Stimulated activated CD4-positive, alpha-beta T cell treated with anti-CD3 and anti-CD28 coated beads, Interleukin-15, amount 100 ng/mL, for 24 hours (primary cell): ENCODE measurements at places on chromosomes 2 and 18.

- DNase-seq: no peak
Observed at GRCh38 chr2:99775585-99775984, 285.8 kb upstream of the REV1 start.

DNA sequence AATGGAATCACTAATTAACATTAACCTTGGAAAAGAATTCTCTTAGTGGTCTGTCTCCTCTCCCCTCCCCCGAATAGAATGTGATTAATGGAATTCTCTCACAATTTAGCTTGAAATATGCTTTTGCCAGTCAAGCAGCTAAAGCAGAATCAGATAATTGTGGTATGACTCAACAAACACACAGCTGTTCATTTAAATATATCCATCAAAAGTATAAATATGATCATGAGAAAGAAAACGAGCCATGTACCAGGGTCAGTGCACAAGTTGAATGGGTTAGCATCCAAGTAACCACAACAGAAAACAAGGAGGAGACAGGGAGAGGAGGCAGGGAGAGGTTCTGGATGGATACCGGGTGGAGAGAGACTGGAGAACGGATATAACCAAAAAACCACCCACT is 66.9 kb downstream of the ACVR1 start:
- no peak for DNase-seq

DNA sequence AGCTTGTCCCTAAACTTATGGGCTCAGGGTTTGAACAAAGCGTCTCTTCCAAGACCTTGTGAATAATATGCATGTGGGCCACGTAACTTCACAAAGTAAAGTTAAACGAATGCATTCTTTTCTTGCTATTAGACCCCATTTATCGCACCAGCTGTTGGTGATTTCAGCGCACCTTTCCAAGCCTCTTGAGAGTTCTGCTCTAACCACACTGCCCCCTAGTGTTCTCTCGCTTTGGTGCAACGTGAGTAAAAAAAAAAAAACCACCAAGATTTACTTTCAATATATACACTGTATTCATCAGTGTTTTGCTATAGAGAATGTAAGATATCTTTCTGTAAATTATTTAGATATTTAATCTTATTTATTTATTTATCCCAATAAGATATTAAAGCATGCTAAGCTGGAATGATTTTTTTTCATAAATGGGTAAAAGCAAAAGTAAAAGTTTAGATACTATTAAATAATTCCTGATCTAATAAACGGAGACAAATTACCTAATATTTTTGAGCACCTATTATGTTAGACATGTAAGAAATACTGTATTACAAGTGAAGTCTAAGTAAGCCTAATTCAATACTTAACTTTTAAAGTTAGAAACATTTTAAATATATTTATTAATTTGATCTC is 459.5 kb downstream of the DLGAP1 start:
- peak; percentile 66 for DNase-seq

DNA sequence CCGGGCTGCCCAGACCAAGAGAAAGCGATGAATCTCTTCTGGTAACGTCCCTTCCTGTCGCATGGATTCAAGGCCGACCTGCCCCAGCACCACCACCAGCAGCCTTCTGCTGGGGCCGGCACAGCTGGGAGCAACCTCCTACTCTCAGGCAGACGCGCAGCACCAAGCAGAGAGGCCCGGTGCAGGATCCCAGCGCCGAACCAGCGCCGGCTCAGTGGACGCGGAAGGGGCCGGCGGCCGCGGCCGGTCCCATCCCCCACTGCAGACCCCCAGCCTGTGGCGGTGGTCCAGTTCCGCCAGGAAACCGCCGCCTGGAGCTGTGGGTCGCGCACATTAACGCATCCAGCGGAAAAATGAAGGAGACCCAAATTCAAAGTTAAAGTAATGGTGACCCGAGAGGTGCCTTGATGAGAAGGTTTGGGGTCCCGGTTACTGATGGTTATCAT is 525 bp upstream of the MAL start:
- peak; percentile 48 for DNase-seq

DNA sequence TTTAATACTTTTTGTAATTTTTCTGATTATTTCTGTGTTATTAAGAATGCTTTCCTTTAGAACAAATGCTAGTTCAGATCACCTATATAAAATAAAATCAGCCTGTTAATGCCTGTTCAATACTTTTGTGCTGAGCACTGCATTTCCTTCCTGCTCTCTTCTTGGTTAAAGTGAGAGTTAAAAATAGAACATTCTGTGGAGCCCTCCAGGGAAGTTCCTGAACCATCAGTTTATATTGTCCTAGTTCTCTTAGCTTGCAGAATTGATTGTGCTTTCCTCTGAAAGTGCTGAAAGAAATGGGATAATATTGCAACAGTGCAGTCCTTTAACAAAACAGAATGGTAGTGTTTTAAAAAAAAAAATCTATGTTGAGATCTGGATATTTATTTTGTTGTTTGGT is 74.6 kb upstream of the UBXN4 start:
- no peak for DNase-seq

GRCh38 chr2:14533131-14533757 is 99.3 kb upstream of the LRATD1 start:
- no peak for DNase-seq

DNA sequence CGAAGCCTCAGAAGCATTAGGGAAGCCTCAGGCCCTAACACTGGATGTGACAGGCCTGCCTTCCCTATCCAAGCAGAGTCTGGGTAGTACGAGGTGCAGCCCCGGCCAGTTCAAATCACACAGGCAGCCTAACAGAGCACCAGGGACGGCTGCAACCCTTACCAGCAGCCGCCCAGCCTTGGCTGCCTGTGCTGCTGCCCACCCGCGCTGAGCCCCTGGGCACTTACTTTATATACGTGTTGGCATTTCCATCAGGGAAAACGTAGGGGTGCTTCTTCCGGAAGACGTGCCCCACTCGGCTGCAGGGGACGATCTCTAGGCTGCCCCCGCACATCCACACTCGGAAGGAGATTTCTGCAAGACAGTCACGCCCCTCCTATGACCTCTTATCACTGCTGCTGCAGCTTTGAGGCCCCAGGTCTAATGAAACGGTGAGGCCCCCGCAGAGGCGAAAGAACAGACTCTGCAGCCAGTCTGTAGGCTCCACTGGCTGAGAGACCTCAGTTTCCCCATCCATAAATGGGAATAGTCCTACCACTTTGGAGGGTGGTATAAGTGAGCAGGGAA is 124.7 kb upstream of the CAPN13 start:
- no peak for DNase-seq

DNA sequence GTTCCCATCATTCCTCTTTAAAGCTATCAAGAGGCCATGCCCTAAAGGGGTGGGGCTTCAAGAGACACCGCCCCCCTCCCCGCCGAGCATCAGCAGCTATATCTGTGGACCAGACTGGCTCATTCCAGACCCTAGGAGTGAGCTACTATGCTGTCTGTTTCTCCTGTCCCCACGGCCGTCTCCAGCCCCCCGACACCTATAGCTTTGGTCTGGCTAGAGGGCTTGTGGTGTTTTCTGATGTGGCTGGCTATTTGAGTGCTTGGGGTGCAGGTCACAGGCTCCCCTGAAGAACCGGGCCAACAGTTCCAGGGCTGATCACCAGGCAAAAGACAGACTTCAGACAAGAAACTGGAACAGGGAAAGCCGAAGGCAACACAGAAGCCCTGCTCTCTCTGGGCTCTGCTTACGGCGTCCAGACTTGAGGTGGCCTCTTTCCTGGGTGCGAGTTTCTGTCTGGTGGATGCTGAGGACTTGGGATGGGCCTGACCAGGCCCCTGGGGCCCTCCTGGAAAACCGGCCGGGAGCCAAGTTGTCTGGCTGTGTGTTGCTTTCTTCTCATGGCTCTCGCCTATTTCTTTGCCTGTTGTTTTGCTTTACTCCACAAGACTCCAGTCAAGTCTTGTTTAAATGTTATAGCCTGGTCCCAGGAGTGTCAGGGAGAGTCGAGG is 83.6 kb downstream of the KLHL29 start:
- DNase-seq: no peak

- no peak for DNase-seq
Observed at GRCh38 chr2:130807659-130808385, 28.9 kb upstream of the ARHGEF4 start.

DNA sequence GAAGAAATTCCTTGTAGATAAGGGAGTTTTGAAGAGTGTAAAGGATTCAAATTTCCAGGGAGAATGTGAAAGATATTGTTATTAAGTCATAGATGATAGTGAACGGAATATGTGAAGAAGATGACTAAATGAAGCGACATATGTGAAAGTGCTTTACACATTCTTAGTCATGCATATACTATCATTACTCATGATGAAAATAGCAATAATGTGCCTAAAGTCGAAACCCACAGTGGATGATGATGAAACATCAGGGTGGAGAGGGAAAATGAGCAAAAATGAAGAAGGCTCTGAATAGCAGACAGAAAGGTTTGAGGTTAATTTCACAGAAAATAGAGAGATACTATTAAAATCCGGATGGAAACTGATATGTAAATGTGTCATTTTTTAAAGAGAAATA is 1237.1 kb downstream of the LRP1B start:
- no peak for DNase-seq

DNA sequence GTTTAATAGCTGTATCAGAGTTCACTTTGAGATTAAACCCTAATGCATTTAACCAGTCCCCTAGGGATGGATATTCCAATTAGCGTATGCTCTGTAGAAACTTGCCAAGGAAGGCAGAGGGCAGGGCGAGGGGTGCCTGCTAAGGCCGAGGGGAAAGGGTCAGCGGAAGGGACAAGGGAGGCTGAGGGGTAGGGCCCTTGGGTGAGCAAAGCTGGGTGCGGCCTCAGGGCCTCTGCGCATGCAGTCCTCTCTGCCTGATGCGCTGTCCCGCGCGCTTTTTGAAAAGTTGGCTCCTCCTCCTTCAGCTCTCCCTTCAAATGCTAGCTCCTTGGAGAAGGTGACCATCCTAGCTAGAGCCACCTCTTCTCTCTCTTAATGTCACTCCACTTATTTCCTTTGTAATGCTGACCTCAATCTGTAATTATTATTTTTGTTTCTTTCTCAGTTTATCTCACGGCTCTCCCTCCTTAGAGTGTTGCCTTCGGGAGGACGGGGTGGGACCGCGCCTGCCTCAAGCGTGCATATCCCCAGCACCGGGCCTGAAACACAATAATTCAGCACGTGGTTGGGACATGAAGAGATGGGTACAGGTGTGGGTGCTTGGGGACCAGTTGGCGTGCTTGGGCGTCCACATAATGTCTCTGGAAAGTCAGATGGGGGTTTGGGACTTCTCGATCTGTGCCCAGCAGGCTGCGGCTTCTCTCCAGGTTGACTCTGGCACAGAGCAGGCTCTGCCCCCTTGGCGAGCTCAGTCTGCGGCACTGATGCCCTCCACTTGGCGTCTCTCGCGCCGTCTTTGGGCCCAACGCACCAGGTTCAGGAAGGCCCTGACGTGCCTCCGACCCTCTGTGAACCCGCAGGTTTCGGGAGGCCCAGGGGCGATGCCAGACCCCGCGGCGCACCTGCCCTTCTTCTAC is 10.0 kb downstream of the ZAP70 start:
- DNase-seq: no peak

GRCh38 chr2:226683196-226683595 is 116.4 kb downstream of the IRS1 start:
- no peak for DNase-seq

GRCh38 chr2:60581433-60582282 is 28.2 kb upstream of the BCL11A start:
- DNase-seq: peak; percentile 77

DNA sequence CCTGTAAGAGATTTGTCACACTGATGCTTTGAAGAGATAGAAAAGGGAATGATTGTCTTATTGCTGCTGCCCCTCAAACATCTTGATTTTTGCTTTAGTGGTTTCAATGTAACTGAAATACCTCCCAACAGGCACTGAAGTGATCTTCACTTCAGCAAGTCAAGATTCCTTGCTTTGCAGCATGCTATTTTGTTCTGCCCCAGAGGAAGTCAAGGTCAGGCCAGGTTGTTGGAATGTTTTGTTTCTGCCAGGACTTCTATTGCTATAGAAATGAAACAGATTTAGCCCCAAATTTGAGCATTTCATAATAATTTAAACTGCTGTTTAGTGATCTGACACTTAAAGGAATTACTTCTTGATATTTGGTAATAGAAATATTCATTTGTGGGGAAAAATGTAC is 277.6 kb downstream of the ZNF804A start:
- DNase-seq: no peak

GRCh38 chr18:37392648-37393047 is 172.9 kb downstream of the CELF4 start:
- no peak for DNase-seq

DNA sequence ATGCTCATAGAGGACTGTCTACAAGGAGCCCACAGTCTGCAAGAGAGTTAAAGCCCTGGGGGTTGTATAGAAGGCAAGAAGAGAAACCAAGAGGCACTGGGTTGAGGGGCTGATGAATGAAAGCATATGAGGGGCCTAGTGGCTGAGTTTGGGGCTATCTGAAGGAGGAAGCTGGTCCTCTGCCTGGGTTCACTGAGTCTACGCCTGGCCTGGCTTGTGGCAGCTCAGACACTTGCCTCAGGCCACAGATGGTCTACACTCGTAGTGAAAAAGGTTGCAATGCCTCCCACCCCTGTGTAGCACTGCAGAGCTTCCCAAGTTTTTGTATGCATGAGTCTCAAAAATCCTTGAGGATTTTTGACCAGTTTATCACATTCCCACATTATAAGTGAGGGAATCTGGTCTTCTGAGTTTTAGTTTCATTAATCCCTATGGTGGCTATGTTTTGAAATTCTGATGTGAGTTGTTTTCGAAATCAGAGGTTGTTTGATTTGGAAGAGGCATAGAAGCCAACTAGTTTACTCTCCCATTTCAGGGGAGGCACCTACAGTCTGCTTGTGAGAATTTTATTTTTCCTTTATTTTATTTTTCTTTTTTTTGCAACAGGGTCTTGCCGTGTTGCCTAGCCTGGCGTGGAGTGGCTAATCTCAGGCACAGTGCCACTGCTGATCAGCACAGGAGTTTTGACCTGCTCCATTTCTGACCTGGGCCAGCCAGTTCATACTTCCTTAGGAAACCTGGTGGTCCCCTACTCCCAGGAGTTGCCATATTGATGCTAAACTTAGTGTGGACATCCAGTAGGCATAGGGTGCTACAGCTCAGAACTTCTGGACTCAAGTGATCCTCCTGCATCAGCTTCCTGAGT is 10.0 kb downstream of the MYCN start:
- no peak for DNase-seq

- DNase-seq: no peak
Observed at GRCh38 chr2:17936599-17936998, 58.1 kb downstream of the KCNS3 start.

DNA sequence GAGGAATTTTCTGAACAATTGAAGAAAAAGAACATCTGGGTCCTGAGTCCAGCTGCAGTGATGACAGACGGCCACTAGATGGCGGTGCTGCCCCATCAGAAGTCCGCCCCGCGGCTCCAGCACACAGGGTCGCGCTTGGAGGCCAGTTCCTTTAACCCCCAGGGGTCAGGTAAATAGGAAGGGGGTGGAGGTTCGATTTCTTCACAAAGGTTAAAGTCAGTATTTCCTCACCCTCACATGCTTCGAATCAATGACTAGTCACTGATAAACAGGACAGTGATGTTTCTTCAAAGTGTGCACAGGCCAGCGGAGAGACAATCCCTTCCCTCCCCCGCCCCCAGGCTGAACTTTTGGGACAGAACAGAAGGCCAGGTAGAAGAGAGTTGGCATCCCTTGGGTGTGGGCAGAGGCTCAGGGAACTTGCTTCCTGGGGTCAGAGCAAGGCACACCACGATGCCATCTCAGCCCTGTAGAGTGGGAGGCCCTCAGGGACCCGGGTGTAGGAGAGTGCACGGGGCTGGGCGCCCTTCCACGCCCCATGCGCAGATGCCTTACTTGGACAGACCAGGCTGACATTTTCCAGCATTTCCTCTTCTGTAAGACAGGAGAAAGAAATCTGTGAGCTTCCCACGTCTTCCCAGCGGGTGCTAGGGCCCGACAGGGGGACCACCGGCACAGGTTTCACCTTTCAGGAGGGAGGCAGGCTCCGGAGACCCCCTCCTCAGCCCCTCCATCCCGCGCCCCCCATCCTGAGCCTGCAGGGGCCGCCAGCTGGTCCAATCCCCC is 722 bp downstream of the APOB start:
- DNase-seq: peak; percentile 66
